ENCODE measurements at places on chromosomes 3 and 15.

DNA sequence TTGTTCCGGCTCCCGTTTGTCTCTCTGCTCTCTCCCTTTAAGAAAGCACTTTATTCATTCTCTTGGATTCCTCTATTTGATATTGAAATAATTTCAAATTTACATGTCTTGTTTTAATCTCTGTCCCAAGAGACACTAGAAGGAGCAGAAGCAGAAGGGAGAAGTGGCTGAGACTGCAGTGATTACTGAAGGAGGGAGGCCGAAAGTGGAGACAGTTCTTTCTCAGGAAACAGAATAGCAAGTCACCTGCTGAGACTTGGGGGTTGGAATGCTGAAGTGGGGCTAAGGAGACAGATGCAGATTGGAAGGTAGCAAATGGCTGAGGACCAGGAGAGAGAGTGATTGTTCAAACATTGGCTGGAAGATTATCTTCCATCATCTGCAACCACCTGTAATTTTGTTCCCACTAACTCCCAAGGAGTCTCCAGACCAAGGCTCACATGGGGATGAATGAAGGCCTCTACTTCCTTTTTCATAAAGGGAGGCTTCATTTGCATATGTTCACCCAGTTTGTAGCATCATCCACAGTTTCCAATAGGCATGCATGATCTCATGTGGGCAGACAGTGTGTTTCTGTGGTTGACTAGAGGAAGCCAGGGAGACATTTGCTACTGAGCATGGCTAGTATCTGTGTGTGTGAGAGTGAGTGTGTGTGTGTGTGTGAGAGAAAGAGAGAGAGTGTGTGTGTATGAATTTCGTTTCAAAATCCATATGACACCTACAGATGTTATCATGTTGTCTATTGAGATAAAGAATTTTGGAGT is 24.0 kb downstream of the LTF start:
- DNase-seq, result no peak

GRCh38 chr3:134751831-134752230 is 43.2 kb upstream of the EPHB1 start:
- no peak for DNase-seq

DNA sequence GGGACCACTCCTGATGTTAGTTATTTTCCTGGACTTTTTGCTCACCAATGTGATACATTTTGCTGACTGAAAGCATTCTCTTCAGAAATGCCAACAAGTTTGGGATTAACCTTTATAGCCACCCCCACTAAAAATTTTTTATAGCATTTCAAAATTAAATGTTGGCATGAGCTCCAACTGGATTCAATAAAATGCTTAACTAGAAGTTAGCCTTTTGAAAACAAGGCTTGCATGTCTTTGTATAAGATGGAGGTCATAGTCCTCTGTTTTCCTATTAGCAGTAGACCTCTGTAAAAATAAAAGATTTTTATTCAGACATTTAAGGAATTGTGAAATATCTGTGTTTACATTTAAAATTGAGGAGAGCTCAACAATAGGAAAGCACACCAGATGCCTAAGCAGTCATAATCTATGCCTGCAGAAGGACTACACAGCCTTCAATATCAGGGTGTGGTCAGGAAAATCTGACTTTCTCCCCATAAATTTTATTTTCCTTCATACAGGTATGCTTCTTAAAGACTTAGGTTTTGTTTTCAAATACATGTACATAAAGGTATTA is 87.2 kb downstream of the DNAJC13 start:
- no peak for DNase-seq

DNA sequence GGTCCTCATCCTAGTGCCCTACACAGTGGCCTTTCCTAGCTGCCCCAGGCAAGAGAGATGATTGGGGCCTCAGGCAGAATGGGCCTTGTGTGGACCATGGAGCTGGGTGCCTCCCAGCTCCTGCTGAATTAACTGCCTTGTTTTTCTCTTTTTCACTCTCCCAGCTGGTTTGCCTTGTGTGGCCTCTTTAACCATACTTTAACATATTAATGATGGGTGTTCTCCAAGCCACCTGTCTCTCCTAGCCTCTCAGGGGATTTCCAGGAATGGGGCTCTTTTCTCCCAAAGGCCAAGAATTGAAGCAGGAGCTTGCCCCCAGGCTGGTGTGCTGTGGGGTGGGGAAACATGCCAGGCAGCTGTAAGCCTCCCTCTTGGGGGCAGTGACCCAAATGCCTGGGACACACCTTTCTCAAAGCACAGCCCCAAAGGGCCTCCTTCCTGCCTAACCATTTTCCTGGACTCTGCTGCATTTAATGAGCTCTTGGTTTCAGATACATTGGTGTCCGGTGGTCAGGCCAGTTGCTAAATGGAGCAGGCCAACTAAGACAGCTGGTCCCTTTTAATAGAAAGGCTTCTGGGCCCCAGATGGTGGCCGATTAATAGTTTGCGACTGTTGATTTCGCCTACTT is 5.6 kb downstream of the ALPK3 start:
- no peak for DNase-seq

DNA sequence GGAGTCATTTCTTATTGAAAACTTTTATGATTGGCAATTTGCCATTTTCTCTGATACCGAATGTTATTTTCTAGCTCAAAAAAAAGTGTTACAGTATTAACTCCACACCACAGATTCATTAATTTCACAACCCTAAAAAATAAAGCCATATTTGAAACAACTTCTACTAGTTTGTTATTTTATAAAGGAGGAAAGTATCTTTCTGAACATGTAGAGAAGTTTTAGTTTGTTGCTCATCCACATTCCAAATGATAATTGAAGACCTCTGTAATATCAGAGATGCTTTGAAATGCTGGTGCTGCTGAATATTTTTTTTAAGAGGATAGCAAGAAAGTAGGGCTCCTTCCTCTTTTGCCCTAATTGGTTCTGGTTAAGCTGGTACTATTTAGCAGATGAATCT is 1.9 kb downstream of the VGLL3 start:
- DNase-seq, result no peak

DNA sequence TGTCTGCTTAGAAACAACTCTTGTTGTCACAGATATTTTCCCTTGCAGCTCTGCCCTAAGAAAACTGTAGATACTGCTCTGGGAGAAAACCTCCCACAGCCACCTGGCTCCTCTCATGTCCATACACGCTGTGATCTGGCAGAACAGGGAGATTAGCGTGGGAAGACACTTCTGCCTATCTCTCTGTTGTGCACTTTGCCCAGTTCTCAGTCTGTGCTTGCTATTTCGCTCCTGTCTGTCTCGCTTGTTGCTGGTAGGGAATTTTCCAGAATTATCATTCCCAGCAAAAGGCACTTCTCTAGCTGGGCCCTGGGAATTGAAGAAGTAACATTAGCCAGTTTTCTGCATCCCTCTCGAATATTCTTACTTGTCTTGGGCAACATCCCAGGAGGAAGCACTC is 8.1 kb upstream of the GATM start:
- DNase-seq, result no peak

GRCh38 chr15:73072894-73073293 is 20.6 kb downstream of the NEO1 start:
- DNase-seq, result no peak

GRCh38 chr3:8959668-8960067 is 3.6 kb downstream of the RAD18 start:
- no peak for DNase-seq

GRCh38 chr15:66187271-66187670 is 66.3 kb downstream of the MEGF11 start:
- no peak for DNase-seq

- no peak for DNase-seq
These were observed 21.3 kb downstream of the MLH1 start for GRCh38 chr3:37014620-37015019.

GRCh38 chr15:94582368-94582767 is 351.0 kb downstream of the MCTP2 start:
- DNase-seq, result no peak

DNA sequence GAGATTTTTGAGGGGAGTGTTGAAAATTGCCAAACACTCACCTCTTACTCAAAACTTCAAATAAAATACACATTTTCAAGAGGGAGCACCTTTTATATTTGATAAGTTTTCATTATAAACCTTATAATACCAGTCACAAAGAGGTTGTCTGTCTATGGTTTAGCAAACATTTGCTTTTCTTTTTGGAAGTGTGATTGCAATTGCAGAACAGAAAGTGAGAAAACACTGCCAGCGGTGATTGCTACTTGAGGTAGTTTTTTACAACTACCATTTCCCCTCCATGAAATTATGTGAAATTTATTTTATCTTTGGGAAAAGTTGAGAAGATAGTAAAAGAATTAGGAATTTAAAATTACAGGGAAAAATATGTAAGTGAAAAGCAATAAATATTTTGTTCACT is 20.1 kb downstream of the DIPK2A start:
- DNase-seq, result no peak

DNA sequence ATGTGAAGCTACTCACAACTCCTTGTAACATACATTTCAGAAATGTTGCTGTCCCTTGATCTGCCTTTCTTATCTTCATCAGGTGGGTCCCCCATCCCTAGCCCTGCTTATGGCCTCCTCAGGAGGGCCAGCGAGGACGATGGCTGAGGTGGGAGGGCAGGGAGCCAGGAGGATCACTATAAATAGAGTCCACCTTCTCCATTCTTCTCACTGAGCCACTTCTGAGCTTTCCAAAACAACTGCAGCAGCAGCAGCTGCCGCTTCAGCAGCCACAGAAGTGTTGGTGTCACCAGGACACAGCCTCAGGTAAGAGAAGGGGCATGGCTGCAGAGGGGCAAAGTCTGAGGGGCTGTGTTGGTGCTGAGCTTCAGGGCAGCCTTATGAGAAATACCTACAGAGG is 53.5 kb downstream of the ANAPC13 start:
- DNase-seq, result no peak

GRCh38 chr3:149572796-149573414 is 84.9 kb downstream of the WWTR1 start:
- DNase-seq, result no peak

DNA sequence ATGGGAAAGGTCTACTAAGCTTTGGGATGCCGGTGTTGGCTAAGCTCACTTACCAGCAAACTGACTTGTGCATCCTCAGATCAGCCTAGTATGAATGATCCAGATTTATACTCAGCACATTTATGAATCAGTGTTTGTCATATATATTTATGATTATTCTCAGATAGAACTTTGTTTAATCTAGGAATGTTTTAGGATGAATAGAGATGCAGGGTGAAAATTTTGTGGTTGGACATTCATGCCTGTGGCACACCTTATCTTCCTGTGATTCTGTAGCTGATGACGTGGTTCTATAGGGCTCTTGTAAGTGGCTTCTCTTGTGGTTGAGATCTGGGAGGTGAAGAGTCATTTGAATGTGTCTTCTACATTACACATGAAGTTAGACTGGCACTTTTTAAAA is 11.4 kb downstream of the CDIN1 start:
- no peak for DNase-seq

DNA sequence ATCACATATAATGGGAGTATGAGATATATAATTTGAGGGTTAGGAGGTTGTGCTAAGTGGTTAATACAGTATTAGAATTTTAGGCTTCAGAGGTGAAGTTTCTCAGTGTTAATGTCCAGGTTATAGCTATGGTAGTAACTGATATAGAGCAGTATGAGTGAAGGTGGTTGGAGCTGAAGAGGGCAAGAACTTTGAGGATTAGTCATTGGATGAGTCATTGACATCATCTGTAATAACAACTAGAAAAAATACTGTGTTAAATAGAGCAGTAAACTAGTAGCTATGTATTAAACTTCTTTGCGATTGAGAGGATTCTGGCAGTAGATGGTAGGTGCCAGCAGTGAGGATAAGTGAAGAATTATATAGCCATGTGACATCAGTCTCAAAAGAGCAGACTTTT is 47.5 kb upstream of the EIF3J start:
- DNase-seq, result no peak

DNA sequence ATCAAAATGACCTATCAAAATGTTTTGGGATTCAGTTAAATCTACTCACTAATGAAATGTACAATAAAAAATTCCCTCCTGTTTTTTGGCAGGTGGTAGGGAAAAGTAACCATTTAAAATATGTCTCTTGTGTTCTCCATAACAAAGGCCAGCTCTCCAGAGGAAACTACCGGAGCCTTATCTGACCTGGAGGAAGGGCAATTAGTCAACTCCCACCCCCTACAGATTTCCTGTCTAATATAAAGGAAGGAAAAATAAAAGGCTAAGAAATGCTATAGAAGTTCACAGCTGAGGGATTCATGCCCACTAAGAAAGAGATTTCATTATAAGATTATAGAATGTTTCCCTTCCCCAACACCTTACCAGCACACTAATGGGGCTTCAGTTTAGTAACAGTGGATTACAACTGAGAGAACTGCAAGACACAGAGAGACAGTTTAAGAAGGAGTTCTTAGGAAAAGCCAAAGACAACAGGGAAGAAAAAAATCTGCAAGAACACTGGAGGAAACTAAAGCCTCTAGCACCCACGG is 376.5 kb upstream of the KCNMB2 start:
- no peak for DNase-seq

- no peak for DNase-seq
These were observed 56.7 kb upstream of the TSC22D2 start for GRCh38 chr3:150351398-150351797.

- DNase-seq, result no peak
These were observed 519.7 kb upstream of the FRG2C start for GRCh38 chr3:75144406-75144805.

DNA sequence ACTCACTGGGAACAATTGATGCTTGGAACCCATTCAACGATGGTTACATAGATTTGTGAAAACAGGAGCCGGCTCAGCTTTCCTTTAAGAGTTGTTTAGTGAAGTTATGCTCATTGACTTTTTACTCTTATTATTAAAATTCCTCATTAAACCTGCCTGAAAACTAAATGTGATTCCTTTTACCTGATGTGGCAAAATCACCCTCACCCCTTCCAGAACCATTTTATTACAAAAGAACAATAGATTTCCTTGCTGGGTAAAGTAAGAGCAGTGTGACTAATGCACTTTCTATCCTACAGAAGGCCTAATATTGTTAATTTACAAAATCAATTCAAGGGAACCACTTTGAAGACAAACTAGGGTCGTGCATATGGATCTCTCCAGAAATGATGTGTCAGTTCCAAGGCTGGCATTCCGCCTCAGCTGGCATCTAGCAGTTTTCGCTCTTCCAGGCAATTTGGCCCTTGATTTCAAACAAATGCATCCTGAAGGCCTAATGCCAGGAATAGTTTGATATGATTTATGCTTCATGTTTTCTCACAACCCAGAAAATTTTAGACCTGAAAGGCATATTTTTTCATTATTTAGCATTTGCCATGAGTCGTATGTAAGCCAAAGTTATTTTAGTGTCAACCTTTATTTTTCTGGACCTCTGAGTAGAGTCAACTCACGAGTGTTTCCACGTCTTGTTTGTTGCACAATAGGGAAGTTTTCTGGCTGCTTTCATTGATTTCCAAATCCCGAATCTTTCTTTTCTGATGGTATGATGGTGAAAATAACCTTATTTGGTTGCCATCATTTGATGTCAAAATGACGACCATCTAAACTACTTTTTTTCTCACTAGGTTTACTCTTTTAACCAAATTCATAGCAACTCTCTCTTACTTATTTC is 447.8 kb downstream of the MECOM start:
- no peak for DNase-seq

- no peak for DNase-seq
These were observed 3.5 kb upstream of the FAM81A start for GRCh38 chr15:59434481-59434880.

GRCh38 chr3:46662771-46663551 is 30.5 kb downstream of the ALS2CL start:
- no peak for DNase-seq
